Breast epithelium (tissue), 4 donors: ENCODE measurements at places on chromosomes 7 and 10.
A peak's percentile ranks its signal among the peaks of the same experiment; 100 is the strongest.

DNA sequence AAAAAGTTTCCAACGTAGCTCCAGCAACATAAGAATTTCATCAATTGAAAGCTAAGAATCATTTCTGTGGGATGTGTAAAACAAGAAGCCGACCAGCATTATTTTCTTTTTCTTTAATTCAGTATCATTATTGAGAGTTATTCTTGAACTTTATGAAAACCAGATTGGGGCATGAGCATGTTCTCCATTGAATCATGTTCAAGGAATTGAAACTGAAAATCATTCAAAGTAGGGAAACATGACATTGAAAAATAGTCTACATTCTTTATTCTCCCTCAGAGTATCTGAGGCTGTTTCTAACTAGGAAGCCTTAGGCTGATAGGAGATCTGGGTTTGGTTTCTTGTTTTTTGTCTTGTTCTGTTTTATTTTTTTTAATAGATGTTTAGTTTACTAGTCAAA lies 253.7 kb downstream of the DYNC1I1 start:
- DNase-seq, result no peak

GRCh38 chr7:75817116-75817515 lies 3.5 kb upstream of the CCL24 start:
- DNase-seq, result no peak

DNA sequence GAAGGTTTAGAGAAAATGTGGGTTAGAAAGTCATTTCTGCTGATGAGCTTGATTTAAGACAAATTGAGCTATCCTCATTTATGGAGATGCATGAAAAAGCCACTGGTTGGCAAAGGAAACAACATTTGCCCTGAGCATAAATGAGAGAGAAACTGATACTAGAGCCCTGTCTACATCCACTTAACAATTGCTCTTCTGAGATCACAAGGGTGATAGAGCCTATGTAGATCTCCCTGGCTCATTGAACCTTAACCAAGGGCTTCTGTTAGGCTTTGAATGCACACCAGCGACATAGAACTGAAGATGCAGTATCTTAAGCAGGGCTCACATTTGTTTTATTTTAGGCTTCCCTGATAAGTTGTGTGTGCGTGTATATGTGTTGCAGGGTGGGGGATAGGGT lies 35.0 kb downstream of the GPR141 start:
- no peak for DNase-seq

DNA sequence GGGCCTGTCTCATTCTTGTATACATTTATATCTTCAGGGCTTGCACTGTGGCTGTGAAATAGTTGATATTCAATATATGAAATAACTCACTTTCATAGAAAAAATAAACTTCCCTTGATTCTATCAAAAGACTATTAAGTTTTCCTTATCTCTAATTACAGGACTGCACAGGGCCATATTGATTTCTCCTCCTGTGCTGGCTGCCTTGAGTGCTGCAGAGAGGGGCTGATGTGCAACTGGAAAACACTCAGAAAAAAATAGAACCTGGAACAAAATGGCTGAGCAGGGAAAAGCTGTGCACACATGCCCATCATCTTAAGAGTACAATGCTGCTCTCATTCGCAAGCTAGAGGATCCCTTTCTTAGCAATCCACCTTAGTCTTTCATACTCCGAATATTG lies 5.9 kb upstream of the HDAC9 start:
- no peak for DNase-seq

- DNase-seq, result no peak
These were observed 29.0 kb downstream of the AGAP3 start for GRCh38 chr7:151115121-151115835.

DNA sequence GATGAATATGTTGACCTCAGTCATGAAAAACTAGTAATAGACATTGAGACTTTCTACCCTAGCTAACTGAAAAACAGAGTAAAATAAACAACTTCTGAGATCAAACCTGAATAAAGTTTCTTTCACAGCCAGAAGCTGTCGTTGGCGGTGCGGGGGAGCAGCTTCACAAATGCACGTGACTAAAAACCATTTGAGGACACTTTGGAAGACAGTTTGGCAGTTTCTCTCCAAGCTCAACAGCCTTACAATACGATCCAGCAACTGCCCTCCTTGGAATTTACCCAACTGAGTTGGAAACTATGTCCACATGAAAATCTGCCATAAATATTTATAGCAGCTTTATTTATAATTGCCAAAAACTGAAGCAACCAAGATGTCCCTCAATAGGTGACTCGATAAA lies 63.1 kb downstream of the CYTH3 start:
- DNase-seq, result no peak

GRCh38 chr10:47190301-47190700 lies 109.7 kb upstream of the GDF10 start:
- DNase-seq, result no peak

DNA sequence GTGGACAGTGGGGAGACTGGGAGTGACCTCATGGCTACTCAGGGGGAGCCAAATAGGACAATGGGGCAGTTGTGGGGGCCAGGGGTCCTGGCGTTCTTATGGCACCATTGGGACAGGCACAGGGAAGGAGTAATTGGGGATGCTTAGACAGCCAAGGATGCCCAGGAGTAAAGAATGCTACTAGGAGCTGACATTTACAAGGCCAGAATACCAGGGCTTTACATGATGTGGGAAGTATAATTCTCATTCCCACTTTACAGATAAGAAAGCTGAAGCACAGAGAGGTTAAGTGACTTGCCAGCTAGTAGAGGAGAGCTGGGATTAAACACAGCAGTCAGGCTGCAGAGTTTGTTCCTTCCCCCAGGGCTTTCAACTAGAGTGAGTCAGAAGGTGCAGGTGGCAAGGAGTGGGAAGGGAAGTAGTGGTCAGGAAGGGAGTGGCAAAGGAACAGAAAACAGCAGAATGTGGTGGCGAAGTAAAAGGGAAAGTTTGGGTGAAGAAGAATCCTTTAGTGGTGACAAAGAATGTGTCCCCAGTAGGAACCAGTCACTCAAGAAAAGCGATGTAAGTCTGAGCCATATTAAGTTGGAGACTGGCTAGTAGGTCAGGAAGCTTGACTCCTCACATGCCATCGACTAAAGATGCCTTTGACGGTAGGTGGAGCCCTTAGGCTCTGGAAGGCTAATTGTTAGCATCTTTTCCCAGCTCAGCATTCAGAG lies 32.8 kb downstream of the CPVL start:
- peak; percentile 31 for DNase-seq

- DNase-seq, result no peak
These were observed 432.6 kb downstream of the SDK1 start for GRCh38 chr7:3733541-3734140.

GRCh38 chr7:51477819-51478218 lies 161.2 kb upstream of the COBL start:
- DNase-seq, result no peak

DNA sequence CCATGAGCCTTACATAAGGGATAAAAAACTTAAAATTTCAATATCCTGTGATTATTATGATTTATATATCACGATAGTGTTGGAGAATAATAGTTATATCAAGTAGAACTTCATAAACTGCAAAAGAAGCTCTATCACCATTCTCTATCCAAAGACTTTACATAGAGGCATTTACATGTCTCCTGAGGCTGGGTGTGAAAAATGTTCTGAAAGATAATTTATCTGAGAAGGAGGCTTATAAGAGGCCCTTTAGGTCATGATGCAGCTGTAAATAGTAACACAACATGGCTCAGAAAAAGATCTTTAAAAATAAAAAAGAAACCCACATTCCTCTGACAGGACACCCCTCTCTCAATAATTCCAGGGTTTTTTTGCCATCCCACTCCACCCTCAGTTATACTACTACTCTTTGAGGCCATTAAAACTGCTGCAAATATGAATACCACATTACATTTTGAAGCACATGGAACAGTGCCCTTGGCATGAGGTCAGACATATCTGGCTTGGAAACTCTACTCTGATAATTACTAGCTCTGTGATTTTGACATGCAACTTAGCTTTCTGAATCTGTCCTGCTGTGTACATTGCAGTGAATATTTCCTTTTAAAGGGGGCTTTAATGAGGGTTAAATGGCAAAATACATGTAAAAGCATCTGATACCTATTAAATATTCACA lies 55.5 kb downstream of the SLC16A12 start:
- no peak for DNase-seq
